ENCODE measurements at places on chromosomes 7 and 10.

- no peak for DNase-seq
These were observed 43.0 kb upstream of the IFRD1 start for GRCh38 chr7:112407261-112407660.

DNA sequence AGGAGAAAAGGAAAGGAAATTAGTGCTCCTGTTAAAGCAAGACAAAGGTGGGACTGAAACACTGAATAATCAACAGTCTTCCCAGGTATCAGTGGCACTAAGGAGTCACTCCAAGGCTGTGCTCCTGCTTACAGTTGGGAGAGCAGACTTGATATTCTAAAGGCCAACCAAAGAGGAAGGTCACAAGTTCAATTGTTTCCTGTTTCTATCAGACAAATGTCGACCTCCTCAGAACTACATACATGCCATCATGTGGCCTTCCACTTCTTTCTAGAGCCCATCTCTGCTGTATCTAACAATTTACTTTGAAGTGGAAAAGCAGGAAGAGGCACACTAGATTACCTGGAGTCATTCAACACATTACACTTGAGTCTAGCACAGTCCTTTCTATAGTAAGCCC is 3.4 kb downstream of the ZNF239 start:
- DNase-seq = no peak

DNA sequence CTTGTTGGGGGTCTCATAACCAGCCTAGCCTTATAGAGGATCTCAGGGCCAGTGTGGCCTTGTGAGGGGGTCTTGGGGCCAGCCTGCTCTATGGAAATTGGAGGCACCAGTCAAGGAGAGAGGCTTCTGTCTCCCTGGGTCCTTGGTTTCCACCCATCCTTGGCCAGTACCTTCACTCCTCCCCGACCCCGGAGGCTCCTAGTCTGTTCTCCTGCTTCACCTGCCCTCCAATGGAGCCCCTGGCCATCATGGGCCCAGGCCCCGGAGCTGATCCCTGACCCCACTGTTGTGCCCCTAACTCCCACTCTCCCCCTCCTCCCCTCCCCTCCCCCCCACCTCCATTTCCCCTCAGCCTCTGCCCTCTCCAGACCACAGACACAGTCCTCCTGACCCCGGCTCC is 29.7 kb downstream of the RASGEF1A start:
- DNase-seq = no peak

DNA sequence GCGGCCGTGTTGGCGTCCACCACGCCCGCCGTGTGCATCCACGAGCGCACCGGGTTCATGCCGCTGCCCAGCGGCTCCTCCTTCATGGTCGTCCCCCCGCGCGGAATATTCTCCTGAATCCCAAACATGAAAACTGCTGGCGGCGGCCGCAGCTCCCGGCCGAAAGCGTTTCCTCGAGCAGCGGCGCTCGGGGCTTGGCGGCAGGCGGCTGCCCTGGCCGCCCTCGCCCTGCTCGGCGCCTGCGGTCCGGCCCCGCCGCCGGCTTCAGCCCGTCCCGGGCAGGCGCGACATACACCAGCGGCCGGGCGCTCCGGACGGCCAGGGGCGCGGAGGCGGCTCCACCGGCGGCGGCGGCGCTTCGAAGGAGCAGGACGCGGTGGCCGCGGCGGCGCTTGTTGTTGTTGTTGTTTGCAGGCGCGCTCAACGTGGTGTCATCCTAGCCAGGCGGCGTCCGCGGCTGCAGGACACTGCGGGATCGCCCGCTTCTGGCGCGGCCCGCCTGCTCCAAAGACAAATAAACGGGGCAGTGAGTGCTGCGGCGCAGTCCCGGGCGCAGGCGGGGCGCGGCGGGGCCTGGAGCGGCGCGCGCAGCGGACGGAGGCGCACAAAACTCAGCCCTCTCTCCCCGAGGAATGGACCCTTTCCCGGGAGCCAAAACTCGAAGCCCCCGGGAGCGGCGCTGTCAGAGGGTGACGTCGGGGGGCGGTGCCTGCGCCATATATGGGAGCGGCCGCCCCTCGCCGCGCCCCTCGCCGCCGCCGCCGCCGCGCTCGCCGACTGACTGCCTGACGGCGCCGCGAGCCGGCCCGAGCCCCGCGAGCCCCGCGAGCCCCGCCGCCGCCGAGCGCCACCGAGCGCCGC is at the start of gene EBF3:
Gene EBF3 (minus strand): TSS at position 634 of the 861 bp plus-strand sequence. CDS start 506 bp downstream, at position 128.
- no peak for DNase-seq

GRCh38 chr7:151682831-151683614 is 163.3 kb upstream of the RHEB start:
- no peak for DNase-seq

GRCh38 chr7:3722396-3722922 is 421.4 kb downstream of the SDK1 start:
- DNase-seq = no peak

GRCh38 chr7:69130396-69130795 is 467.9 kb upstream of the AUTS2 start:
- DNase-seq = no peak
